NCI-H1092 treated with DMSO at 0.1 percent for 48 hours (cell line): ENCODE measurements at places on chromosomes 16 and 17.

- DNase-seq, result no peak
Observed at GRCh38 chr17:9356488-9356911, 219.1 kb downstream of the STX8 start.

- DNase-seq, result no peak
Observed at GRCh38 chr17:4969551-4970173, 2.0 kb upstream of the SPAG7 start.

DNA sequence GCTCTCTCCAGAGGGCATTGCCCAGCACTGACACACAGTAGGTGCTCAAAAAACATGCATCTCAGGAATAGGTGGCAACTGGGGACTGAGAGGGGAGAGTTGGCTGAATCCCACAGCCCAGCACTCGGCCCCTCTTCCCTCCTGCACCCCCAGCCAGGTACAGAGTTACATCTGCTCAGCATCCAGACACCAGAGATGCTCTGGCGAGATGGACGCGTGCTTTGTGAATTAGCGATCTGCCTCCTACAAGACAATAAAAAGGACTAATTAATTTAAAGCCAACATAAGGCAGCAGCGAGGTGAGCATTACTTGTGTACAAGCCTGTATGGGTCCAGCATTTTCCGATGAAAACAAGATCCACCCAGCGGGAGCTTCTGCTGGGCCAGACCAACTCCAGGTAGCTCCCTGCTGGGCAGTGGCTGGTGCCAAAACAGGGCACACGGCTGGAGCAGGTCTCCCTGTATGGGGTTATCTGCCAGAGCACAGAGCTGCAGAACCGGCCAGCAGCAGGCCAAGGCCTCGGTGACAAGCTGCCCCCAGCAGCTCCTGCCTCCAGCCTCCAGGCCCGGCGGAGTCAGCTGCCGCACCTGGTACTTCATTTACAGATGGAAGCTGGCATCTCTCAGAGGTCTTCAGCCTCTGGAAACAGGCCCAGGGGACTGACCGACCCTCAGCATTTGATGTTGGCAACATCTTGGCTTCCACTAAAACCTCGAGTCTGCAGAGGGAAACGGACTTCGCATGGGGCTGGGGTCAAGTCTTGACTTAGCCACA lies 219.7 kb upstream of the SDK2 start:
- DNase-seq, result peak; percentile 17

- DNase-seq, result no peak
Observed at GRCh38 chr16:26993511-26993910, 73.2 kb upstream of the C16orf82 start.

GRCh38 chr17:45850011-45850410 lies 5.3 kb downstream of the SPPL2C start:
- no peak for DNase-seq

- no peak for DNase-seq
Observed at GRCh38 chr17:81424151-81425017, 29.1 kb downstream of the BAHCC1 start.

- DNase-seq, result no peak
Observed at GRCh38 chr16:14333361-14333760, 262.2 kb downstream of the MRTFB start.

GRCh38 chr17:60652454-60653247 lies 25.0 kb upstream of the BCAS3 start:
- no peak for DNase-seq

DNA sequence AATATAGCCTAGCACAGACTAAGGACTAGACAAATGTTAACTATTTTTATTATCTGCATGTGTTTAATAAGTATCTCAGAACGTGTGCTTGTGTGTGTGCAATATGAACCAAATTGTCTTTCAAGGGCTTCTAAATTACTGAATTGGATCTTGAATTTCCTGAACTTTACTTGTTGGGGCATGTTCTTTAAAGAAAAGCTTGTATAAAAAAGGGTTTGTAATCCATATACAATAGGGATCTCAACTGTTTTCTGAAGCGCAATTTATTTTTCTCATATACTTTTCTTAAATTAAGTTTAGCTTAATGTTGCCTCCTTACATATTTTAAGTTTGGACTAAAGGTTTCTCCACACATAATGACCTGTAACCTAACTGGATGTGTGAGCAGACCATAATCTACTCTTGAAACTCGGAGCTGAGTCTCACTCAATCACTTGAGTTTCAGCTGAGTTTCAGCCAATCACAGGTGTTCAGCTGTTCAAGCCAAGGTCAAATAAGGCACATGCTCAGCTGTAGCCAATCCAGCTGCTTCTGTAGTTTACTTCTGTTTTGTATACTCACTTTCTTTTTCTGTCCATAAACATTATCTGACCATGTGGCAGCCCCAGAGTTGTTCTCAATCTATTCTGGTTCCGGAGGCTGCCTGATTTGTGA lies 72.3 kb downstream of the CDK5R1 start:
- no peak for DNase-seq

DNA sequence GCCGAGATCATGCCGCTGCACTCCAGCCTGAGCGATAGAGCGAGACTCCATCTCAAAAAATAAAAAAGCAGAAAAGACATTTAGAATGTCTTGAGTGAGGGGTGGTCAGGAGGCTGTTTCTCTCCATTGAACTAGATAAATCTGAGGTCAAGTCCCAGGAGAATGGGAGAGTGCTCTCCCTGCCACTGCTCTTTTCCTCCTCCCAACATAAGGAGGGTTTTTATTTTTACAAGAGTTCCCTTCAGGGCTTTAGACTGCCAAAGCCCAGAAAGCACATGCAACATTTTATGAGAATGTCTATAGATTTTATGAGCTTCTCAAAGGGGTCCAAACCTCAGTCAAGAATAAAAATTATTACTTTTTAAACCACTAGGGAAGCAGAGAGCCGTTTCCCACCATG lies 1.6 kb downstream of the RND2 start:
- no peak for DNase-seq

- DNase-seq, result no peak
Observed at GRCh38 chr17:68381076-68381900, 76.0 kb downstream of the WIPI1 start.

DNA sequence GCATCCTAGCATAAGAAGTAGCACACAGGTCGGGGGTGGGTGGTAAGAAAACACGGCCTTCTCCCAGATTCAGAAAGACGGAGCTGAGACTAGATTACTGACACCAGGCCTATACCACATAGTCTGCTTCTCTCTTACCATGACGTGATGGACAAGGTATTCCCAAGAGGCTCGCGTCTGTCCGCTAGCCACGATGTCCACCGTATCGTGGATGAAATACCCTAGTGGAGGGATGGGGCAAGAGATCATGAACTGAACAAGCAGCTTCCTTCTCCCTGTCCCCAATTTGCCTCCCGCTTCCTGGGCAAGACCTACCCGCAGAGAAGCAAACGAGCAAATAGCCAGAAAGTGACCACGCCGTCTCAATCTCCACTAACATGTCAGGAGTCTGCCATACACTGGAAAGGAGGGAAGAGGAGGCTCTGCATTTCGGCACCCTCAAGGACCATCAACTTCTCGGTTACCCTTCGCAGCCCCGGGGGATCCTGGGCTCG lies 820 bp downstream of the TLCD1 start:
- no peak for DNase-seq

DNA sequence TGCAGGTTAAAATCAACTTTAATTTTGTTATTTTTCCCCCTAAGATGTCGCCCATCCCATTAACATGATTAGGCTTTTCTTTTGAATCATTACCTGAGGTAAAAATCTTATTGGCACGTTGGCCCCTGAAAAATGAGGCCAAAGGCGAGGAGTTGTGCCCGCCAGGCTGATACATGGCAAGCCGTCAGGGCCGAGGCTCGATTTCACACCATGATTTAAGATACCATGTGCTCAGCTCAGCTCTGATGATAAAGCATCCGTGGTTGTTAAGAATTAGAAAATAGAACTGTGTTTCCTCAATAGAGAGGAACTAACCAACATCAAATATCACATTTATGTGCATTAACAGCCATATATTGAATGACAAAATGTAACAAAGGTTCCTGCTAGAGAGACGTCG lies 972.9 kb upstream of the SOX9 start:
- DNase-seq, result no peak

DNA sequence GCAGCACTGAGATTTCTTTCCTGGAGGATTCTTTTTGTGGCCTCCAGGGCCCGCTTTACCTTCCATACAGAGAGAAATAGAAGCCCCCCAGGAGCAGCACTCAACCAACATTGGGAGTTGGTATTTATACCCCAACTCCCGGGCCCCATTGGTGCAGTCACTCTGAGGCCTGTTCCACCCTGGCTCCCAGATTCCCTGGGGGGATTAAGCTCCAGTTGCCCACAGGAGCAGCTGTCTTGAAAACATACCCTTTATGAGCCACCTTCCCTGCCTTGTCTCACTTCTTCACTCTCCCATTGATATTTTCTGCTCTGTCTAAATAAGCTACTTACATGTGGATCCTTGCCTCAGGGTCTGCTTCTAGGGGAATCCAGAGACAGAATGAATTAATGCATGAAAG lies 167.8 kb downstream of the KATNIP start:
- no peak for DNase-seq

- DNase-seq, result no peak
Observed at GRCh38 chr17:73991260-73991659, 212.2 kb upstream of the RPL38 start.

DNA sequence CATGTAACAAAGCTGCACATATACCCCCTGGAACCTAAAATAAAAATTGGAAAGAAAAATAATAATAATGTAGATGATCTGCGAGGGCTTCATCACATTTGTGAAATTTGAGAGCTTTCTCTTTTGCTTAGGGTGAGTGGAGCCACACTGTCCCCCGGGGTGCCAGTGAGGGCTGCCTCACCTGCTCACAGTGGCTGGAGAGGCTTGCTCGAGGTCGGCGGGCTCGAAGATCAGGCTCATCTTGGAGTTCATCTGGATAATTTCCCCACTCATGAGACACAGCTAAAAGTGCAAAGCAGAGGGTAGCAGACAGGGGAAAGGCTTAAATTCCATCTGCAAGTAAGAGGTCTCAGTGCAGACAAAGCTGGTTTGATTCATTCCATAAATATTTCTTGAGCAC lies 123.8 kb downstream of the DNAH3 start:
- DNase-seq, result no peak

GRCh38 chr16:52114379-52114778 lies 432.6 kb downstream of the TOX3 start:
- DNase-seq, result peak; percentile 10

DNA sequence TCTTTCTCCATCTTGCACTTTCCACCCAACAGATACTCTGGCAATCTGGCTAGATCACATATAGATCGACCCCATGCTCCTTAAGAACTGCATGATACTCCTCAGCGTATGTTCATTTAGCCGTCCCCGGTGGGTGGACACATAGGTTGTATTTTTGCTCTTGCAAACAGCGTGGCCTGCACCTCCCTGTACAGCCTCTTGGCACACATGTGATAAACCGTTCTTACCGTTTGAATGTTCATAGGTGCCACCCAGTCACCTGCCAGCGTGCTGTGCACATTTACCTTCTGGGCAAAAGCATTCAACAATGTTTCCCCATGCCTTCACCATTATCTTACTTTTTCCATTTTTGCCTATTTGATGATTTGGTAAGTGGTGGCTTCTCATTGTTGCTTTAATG lies 6.2 kb downstream of the TNP2 start:
- DNase-seq, result no peak

- DNase-seq, result no peak
Observed at GRCh38 chr16:14172200-14172809, 101.2 kb downstream of the MRTFB start.

DNA sequence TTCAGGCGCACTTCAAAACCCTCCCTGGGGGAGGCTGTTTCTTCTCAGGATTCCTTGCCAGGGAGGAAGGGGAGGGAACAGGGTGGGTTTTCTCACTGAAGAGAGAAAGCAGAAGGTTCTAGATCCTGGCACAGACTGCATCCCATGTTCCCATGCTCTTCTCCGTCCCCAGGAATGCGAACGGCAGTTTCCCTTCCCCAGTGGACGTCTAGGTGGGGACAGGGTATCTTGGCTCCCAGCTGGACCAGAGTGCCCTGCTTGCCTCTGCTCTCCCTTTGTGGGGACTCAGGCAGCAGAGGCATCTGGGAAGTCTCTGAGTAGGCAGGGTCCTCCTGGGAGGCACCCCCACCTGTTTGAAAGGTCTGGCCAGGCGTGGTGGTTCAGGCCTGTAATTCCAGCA lies 3.0 kb upstream of the TCF25 start:
- no peak for DNase-seq

GRCh38 chr16:66364117-66364958 lies 2.2 kb upstream of the CDH5 start:
- DNase-seq, result peak; percentile 31

GRCh38 chr16:30030011-30030685 lies 923 bp downstream of the TLCD3B start:
- DNase-seq, result no peak

GRCh38 chr17:32899236-32900013 lies 22.5 kb upstream of the MYO1D start:
- DNase-seq, result no peak

DNA sequence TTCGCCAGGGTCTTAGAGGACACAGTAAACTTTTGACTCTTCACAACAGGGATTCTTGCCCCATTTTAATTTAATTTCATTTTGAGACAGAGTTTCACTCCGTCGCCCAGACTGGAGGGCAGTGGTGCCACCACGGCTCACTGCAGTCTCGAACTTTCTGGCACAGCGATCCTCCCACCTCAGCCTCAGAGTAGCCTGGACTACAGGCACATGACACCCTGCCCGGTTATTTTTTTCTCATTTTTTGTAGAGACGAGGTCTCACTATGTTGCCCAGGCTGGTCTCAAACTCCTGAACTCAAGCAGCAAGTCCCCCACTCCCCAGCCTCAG lies 329 bp upstream of the NLE1 start:
- DNase-seq, result no peak

DNA sequence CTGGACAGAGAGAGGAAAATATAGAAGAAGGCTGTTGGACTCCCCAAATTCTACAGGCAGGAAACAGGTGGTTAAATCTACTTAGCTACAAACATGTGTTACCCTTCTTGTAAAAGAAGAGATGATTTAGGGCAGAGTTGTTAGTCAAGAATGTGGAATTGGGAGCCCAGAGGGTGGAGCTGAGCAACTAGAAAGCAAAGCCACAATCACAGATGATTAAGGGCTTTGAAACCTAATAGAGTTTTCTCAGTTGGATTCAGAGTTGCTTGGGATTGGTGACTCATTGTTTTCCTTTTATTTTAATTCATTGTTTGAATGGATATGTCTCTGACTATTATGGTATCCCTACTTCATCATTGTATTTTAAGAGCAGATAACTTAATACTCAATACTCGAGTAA lies 6.2 kb downstream of the ACSM5 start:
- no peak for DNase-seq

GRCh38 chr16:83968891-83969649 lies 1.0 kb downstream of the NECAB2 start:
- no peak for DNase-seq

- no peak for DNase-seq
Observed at GRCh38 chr17:36496018-36496789, 9.7 kb downstream of the ZNHIT3 start.

DNA sequence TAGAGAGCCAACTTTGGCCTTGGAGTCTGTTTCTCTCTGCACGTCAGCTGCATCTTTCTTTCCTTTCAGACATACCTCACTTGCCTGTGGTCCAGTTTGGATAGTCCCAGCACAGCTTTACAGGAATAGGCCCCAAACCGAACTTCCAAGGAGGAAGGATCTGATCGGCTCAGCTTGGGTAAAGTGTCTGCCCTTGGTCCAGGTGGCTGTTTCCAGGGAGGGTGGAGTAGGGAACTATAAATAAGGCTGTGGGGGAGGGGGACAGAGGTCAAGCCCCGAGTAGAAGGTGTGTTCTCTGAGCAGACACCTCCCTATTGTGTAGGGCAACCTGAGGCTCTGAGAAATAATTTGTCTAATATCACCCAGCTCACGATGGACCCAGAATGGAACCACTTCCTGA lies 29.2 kb upstream of the NKD1 start:
- DNase-seq, result no peak

- no peak for DNase-seq
Observed at GRCh38 chr16:23650674-23651416, 9.6 kb downstream of the DCTN5 start.

- DNase-seq, result no peak
Observed at GRCh38 chr17:27518545-27519521, 62.6 kb downstream of the KSR1 start.
